Liver (tissue), 10 donors: ENCODE measurements at places on chromosomes 1 and 21. TPM values are rescaled to one million over a fixed set of nuclear protein-coding genes. Genes with fewer than 3 reads are reported as not detected.

Gene PTPRC
- total RNA-seq, result 34.1 TPM

Gene DLGAP3
- total RNA-seq, result 0.05 TPM

Gene DCST2
- total RNA-seq, result 0.25 TPM

Gene BCL2L15
- total RNA-seq, result 0.17 TPM

Gene KRTAP20-4
- not detected for total RNA-seq

Gene CATSPERE
- 0.75 TPM for total RNA-seq

Gene VAV3
- 4.7 TPM for total RNA-seq

Gene OVAAL
- total RNA-seq, result not detected

DNA sequence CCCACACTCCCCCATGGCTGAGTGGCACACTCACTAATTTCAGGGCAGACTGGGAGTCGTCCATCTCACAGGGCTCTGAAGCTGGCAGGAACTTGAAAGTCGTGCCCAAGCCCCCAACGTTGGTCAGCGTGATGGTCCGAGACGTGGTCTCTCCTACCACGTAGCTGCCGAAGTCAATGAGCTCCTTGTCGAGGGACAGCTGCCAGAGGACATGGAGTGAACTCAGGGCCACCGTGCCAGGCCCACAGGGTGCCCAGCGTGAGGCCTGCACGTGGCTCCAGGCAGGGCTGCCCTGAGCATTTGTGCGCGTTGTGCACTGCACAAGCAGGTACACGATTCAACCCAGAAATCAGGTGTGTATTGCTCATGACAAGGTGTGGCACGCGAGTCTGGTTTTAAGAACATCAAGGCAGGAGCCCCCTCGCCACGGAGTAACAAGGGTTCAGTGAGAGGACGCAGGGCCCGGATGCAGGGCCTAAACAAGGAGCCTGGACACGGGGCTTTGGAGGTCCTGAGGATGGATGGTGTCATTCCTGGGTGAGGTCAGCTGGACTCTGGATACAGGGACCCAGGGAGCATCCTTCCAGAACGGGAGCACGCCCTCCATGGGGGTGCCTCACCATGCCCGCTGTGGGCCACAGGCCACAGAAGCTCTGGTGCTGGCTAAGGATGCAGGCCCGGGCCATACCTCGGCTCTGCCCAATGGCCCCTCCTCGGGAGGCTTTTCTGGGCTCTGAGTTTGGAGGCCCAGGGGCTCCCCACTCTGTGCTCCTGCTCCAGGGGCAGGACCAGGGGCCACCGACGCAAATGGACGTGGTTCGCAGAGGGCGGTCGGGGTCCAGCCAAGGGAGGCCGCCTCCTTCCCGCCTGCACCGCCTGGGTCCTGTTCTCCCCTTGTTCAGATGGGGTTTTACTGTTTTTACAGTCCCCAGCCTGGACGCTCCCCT lies 37.8 kb upstream of the TMEM52 start:
- DNase-seq, result no peak

DNA sequence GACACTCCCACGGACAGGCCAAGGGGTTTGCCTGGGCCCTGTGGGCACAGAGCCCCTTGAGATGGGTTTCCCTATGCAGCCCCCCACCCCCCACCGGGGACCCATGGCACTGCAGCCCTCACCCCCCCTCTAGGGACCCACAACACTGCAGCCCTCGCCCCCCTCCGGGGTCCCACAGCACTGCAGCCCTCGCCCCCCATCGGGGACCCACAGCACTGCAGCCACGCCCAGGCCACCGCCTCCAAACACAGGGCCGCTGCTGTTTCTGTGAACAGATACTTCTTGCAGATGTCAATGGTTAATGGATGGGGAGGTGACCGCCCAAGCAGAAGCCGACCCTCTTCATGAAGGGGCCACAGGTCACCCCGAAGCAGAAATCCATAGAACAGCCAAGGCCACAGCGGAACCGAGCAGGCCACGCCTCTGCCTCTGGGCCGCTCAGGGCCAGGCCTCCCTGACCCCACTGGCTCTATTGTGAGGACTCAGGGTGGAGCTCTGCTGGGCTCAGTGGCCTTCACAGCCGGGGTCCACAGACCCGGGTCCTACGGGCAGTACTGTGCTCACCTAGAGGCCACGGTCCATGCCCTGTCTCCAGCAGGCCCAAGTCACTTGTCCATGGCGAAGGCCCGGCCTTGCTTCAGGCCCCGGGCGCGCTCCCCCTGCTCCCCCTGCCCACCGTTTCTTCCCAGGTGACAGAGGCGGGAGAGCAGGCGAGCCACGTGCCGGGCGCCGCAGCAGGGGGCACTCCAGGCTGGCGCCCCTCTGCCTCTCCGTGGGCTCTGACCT lies 4.1 kb upstream of the POFUT2 start:
- peak; percentile 33 for DNase-seq

DNA sequence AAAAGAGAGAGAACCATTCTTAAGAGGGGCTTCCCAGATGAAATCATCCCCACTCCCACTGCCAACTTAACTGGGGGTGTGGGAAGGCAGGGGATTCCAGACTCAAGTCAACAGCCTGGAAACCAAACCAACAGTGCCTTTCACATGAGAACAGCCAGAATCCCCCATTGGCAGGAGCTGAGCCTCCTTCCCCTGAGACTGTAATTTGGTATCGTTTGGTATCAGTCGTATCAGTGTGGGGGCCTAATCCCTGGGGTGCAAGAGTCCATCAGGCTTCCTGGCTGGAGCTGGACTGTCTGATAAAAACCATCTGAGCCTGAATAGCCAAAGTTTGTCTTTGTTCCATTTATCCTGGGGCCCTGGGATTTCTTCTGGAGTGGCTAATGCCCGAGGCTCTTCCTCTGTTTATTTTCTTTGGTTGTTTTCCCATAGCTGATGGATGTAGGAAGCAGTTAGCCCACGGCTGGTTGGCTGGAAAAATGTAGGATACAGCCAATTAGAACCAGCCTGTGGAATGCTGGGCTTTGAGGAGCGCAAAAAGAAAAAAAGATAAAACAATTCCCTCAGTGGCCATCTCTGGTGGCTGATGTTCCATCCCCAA lies 84.6 kb downstream of the LAMC2 start:
- no peak for DNase-seq

GRCh38 chr1:50779801-50780200 lies 180.3 kb downstream of the FAF1 start:
- no peak for DNase-seq

- DNase-seq, result no peak
Measured at GRCh38 chr1:177984136-177984525, 14.3 kb upstream of the SEC16B start.

DNA sequence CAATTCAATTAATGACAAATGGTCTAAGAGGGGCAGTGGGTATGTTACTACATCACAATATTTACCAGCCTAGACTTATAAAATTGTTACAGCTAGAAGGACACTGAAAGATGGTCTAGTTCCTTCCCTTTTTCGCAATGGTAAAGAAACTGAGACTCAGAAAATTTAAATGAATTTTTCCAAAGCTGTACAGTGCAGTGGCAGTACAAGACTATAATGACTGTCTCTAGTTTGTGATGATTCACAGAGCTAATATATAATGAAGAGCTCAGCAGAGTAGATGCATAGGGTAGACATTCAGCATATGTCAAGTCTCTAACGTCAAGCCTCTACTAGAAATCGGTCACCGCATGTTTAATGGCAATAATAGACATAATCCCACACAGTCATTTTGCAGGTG lies 4.6 kb downstream of the PLPP3 start:
- DNase-seq, result no peak

DNA sequence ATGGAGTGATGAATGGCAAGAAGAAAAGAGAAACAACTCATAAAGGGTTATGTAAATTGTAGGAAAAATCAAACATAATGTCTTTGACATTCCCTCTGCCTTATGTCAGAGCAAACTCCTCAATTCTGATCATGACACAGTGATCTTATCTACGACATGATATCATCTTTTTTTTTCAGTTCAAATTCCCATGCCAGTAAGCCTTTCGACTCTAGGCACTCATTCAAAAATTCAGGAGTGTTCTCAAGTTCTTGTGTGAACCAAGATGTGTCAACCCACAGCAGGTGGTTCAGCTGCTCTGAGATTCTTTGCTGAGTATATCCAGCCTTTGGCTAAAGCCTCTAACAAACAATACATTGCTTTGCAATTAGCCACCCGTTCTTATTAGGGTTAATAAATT lies 97.1 kb upstream of the ESRRG start:
- DNase-seq, result no peak

GRCh38 chr1:155181371-155182051 lies 7.9 kb downstream of the TRIM46 start:
- DNase-seq, result no peak

DNA sequence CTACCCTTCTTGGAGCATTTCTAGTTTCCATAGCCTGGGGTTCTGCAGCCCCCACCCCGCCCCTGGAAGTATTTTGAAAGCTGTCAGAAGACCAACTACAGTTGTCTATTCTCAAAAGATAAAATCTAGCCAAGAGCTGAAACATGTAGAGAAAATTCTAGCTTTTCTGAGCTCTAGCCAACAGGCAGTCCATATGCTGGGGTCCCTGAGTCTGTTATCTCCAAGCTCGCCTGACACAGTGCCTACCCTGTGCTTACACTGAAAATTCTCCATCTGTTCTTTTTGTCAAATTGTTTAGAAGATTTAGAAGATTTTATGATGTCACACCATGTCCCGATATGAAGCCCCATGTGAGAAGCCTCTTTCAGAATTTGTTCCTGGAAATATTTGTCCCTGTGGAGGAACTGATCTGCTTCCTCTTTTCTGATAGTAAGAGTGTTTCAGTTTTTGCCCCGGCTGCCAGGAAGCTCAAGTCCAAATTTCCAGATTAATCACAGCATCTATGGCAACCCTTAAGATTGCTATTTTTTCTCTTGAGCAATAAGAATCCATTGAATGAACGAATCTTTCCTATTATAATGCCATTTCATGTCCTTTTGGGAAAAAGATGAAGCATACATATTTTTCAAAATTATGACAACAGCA lies 23.7 kb upstream of the CSF3R start:
- DNase-seq, result no peak

DNA sequence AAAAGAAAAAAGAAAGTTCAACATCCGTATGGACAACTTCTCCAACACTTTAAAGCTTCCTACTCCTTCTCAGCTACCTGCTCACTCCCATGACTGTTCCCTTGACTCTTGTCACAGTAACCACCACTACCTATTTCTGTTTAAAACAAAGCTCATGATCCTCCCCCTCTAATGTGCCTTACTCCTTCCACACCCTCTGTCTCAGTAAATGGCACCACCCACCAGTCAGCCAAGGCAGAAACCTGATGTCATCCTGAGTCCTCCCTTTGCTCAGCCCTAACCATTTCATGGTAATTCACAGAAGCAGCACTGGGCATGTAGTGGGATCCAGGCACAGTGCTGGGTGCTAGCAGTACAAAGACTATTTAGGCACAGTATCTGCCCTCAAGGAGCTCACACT lies 63.0 kb upstream of the PPM1J start:
- DNase-seq, result no peak

- DNase-seq, result no peak
Measured at GRCh38 chr21:45512626-45513002, 29.6 kb downstream of the SLC19A1 start.

DNA sequence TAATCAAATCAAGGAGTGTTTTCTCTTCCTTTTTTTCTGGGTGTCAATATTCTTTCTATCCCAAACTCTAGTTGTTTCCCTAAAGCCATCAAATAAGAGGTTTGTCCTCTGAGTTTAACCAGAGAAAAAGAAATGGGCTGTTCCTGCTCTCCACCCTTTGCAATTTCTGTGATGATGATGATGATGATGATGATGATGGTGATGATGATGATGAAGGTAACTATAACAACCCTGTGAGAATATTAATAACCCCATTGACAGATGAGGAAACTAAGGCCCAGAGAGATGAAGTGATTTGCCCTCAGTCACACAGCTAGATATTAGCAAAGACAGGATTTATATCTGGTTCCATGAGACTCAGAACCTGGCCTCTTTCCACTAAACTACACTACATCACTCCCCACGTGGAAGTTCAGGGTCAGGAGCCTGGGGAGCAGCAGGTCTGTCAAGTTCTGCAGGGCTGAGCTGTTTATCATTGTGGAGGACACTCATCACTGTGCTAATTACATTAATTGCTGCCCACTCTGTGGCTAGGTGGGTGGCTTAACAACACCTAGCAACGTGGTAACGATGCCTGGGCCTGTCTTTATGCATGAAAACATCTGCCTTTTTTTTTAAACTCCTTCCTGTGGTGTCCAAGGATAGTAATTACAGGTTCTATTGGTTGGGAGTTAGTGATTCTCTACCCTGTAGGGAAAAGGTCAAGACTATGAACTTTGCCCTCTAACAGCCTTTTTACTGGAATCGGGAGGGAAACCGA lies 19.0 kb upstream of the JUN start:
- DNase-seq, result no peak

- DNase-seq, result no peak
Measured at GRCh38 chr1:215497528-215497927, 69.6 kb upstream of the KCTD3 start.
